Ureter (tissue), 1 donor: ENCODE measurements at places on chromosomes 6 and 20. TPM values are rescaled to one million over a fixed set of nuclear protein-coding genes. Genes with fewer than 3 reads are reported as not detected.

The ACSS2 gene
- 45.8 TPM for total RNA-seq

The GPANK1 gene
- total RNA-seq: 15.3 TPM

The GLP1R gene
- total RNA-seq: 0.36 TPM

The COL11A2 gene
- 0.96 TPM for total RNA-seq

The PPP1R11 gene
- 76.0 TPM for total RNA-seq

The PDE10A gene
- total RNA-seq: 47.0 TPM

The CNBD2 gene
- 3.8 TPM for total RNA-seq

The UST gene
- total RNA-seq: 30.9 TPM

The SLC26A8 gene
- 0.18 TPM for total RNA-seq

The KCNS1 gene
- total RNA-seq: 0.86 TPM

The EEF1E1 gene
- 31.6 TPM for total RNA-seq

The BANF2 gene
- not detected for total RNA-seq

The TGM6 gene
- not detected for total RNA-seq

The FKBP5 gene
- 112 TPM for total RNA-seq

The SRMS gene
- total RNA-seq: 0.26 TPM

The TOX2 gene
- 3.9 TPM for total RNA-seq

The SLCO4A1 gene
- total RNA-seq: 33.2 TPM

The LRFN2 gene
- 0.34 TPM for total RNA-seq

The LAMA2 gene
- 43.4 TPM for total RNA-seq

The TRPC4AP gene
- 57.5 TPM for total RNA-seq

The PRKN gene
- total RNA-seq: 12.1 TPM

The MUCL3 gene
- total RNA-seq: not detected
